ENCODE measurements at places on chromosomes 7 and 10.

- no peak for DNase-seq
Observed at GRCh38 chr7:132030883-132031282, 474.5 kb upstream of the PODXL start.

- no peak for DNase-seq
Observed at GRCh38 chr10:100565206-100565985, 29.7 kb downstream of the HIF1AN start.

GRCh38 chr7:153099235-153099634, 339.7 kb downstream of the ACTR3B start:
- DNase-seq = no peak

GRCh38 chr7:36598054-36598674, 126.1 kb downstream of the AOAH start:
- DNase-seq = no peak

Measured in NT2/D1 (cell line).